ENCODE measurements at places on chromosomes 4 and X.
A peak's percentile ranks its signal among the peaks of the same experiment; 100 is the strongest.

DNA sequence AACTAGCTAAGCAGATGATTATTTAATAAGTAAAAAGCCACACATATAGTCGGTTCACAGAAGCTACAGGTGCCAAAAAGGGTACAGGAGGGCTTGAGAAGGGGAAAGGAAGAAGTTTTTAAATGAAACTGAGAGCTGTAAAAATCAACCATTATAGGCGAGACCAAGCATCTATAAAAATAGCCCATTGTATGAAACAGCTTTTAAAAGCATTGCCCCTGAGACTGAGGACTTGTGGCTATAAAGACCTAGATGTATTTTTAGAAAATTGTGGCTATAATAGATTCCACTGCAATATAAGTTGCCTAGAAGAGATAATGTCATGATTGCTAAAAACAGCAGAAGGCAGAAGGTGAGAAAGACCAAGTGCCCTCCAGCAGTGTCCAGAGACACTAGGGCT, 15.0 kb upstream of the TTC29 start:
- DNase-seq: no peak

DNA sequence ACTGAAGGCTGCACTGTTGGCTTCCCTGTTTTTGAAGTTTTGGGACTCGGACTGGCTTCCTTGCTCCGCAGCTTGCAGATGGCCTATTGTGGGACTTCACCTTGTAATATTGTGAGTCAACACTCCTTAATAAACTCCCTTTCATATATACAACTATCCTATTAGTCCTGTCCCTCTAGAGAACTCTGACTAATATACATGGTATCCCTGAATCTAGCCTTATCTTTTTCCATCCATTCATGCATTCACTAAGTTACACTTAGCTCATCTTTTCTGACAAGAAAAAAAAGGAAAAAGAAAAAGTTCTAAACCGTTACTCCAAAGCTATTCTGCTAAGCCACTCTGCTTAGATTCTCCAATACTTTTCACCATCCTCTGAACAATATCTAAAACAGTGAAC, 1260.2 kb upstream of the PCDH7 start:
- no peak for DNase-seq

DNA sequence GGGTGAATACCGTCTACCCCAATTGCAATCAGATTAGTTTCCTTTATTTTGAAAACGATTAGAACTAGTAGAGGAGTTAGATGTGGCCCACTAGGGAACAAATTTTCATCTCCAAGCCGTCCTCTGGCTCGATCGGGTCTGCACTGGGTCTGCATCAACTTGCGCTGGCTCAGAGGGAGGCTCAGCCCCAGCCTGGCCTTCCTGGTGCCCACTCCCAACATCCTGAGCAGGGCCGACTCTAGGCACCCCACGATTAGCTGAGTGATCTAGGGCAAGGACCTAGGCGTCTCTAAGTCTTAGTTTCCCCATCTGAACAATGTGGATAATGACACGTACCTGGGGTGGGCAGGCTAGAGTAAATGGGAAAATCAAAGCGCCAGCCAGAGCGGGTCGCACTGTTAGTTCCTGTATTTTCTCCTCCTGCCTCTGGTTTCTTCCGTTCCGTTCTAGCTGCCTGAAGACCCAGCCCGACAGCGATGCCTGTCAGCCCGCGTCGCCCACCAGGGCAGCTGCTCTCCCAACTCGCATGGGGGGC, 7.7 kb upstream of the HAND2 start:
- no peak for DNase-seq

DNA sequence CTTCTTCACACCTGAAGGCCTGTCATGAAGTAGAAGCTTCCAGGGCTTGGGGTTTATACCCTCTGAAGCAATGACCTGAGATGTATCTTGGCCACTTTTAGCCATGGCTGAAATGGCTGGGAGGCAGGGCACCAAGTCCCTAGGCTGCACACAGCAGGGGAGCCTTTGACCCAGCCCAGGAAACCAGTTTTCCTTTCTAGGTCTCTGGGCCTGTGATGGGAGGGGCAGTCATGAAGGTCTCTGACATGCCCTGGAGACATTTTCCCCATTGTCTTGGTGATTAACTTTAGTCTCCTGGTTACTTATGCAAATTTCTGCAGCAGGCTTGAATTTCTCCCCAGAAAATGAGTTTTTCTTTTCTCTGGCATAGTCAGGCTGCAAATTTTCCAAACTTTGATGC, 511.0 kb upstream of the KLHL4 start:
- no peak for DNase-seq

GRCh38 chr4:28082686-28083390, 1222.2 kb downstream of the STIM2 start:
- DNase-seq: no peak

DNA sequence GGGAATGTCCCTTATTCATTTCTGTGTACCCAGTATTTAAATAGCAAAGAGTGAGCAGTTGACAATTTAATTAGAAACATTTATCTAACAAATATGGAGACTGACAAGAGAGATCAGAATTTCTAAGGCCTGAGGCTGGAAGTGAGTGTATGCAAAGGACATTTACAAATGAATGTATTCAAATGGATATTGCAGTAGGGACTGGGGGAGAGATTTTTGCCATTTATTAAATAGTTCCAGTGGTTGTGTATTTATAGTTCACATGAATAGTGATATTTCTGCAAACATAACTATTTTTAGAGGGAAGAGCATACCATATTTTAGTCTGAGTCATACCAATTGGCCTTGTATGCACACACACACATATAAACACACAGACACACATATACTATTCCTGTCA, 592.4 kb downstream of the GLUD2 start:
- DNase-seq: peak; percentile 26

DNA sequence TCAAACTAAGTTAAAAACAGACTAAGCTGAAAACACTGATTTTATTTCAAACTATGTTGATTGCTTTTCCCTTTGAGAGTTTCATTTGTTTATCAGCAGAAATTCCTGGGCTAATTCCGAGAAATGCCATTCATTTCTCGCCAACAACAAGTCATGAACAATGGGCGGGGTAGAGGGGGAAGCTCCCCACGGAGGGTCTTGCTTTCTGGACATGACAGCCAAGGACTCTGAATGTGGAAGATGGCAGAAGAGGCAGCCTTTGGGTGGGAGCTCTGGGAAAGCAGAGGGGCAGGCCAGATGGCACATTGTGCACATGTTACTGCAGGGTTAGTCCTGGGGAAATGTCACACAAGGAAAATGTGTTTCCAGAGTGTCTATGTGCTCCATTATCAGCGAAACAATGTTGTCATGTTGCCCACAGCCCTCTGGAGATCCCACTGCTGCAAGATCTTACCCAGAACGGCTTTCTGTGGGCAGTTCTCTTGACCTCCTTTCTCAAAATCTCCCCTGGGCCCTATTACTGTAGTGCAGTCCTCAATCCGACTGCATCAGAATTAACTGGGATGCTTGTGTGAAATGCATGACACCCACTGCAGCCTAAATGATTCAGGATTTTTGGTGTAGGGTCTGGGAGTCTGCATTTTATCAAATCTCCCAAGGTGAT, 45.0 kb downstream of the CHRDL1 start:
- peak; percentile 31 for DNase-seq

- no peak for DNase-seq
Observed at GRCh38 chrX:39144956-39145355, 343.7 kb downstream of the MID1IP1 start.

DNA sequence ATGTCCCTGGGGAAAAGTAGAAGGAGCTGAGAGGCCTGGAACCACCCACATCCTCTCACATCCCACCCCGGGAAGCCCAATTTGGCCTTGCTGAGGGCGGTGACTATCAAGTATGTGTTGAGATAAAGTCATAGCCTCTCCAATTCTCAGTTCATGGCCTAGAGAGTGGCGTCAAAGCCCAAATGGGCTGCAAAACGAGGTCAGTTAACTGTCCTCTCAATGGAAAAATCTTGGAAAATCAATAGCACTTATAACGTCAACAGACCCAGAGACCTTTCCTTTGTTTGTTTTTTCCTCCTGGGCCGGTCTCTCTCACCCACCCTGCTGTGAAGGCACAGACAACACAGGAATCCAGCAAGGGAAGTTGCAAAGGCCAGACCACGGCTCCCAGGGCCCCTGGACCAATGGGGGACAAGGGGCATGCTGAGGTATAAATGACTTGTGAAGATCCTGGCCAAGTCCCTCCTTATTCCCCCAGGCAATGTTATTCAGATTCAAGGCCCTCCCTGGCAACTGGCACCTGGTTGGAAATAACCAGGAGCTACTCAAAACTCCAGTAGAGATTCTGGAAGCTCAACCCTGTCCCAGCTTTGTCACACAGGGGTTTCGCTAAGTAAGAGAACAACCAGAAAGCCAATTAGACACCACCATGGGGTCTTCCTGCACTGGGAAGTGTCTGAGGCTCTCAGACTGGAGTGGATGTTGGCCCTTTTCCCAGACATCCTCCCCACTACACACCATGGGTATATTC, 38.6 kb downstream of the TSC22D3 start:
- no peak for DNase-seq

- DNase-seq: no peak
Observed at GRCh38 chr4:54941994-54942552, 183.3 kb downstream of the KDR start.

- DNase-seq: no peak
Observed at GRCh38 chrX:10859353-10859752, 239.0 kb upstream of the MID1 start.

DNA sequence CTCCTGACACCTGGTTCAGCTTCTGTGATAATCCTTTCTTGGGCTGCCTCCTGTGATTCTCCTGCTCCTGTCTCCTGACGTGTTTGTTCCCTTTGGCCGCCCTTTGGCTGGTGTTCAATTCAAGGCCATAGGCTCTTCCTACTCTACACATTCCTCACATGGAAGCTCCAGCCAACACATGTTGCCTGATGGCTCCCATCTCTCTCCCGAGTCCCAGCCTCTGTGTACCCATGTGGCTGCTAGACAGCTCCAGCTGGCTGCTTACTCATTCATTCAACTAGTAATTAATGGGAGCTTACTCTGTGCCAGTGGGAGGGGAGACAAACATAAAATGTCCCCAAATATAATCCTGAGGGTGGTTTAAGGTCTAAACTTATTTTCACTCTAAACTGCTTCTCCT, 9.2 kb upstream of the MED28 start:
- no peak for DNase-seq

DNA sequence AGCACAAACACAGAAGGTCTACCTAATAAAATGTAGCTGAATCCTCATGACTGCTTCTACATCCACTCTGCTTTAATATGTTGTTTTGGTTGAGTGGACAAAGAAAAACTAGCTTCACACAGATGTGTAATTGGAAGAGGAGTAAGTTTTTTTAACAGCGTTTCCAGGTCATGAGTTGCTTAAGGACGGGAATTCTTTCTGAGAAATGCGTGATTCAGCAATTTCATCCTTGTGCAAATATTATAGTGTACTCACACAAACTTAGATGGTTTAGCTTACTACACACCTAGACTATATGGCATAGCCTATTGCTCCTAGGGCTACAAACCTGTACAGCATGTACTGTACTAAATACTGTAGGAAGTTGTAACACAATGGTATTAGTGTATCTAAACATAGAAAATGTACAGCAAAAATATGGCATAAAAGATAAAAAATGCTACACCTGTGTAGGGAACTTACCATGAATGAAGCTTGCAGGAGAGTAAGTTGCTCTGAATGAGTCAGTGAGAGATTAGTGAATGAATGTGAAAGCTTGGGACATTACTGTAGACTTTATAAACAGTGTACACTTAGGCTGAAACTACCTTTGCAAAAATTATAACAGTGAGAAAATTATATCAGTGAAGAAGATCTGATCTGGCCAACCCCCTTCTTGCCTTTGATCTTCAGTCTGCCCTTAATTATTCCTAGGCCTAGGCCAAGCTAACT, 70.8 kb upstream of the IL15 start:
- no peak for DNase-seq

- no peak for DNase-seq
Observed at GRCh38 chrX:130336531-130336930, 3.2 kb upstream of the SLC25A14 start.

DNA sequence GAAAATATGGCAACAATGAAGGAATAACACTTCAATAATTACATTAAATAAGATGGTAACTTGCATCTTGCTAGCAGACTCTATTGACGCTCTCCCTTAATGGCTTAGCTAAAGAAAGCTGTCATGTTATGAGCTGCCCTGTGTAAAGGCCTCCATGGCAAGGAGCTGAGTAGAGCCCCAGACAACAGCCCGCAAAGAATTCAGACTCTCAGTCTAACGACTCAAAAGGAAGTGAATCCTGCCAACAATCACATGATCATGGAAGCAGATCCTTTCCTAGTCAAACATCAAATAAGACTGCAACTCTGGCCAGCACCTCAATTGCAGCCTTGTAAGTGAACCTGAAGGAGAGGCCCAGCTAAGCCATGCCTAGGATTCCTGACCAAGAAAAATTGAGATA, 157.6 kb downstream of the MAB21L2 start:
- no peak for DNase-seq

DNA sequence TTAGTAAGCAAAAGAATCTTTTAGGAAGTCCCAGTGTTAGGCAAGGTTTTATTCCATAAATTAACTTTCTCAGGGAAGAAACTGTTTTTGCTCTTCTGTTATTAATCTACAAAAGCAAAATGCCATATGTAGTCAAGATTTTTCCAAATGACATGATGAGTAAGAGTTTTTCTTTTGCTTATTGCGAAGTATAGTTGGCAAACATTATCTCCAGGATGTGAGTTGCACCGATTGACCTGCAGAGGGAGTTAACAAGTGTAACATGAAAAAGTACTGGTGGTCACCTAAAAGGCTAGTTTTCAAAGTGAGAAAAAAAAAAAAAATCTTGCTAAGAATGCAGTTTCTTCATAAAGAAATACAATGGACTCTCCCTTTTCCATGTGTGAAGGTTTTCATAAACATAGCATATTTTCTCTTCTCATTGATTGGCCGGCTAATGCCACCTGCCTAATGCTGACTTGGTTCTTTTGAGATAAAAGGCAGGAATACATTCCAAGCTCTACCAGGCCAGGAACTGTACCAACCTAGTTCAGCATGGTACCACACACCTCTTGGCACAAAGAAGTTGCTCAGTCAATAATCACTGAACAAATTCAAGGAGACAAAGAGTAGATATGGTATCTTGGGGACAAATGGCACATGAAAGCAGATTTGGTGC, 100.2 kb downstream of the LNX1 start:
- peak; percentile 97 for DNase-seq

- DNase-seq: peak; percentile 72
Observed at GRCh38 chrX:111671668-111672067, 9.3 kb upstream of the ALG13 start.
